ENCODE measurements at places on chromosomes 13 and 19.

GRCh38 chr13:31073859-31074718, 87.6 kb downstream of the HSPH1 start:
- peak; percentile 9 for DNase-seq

DNA sequence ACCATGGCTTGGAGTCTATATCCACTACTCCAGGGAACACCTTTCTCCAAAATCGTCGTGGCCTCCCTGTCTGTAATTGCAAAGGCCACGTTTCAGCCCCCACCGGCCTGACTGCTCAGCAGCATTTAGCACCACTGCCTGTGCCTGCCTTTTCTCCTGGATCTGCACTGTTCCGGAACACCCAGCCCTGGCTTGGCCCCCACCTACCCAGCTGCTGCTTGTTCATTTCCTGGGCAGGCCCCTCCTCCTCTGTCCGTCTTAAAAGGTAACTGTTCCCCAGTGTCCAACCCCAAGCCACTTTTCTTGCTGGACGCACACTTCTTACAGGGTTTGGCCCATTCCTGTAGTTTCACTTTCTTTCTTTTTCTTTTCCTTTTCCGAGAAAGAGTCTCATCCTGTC, 8.5 kb upstream of the SYT5 start:
- DNase-seq, result no peak

DNA sequence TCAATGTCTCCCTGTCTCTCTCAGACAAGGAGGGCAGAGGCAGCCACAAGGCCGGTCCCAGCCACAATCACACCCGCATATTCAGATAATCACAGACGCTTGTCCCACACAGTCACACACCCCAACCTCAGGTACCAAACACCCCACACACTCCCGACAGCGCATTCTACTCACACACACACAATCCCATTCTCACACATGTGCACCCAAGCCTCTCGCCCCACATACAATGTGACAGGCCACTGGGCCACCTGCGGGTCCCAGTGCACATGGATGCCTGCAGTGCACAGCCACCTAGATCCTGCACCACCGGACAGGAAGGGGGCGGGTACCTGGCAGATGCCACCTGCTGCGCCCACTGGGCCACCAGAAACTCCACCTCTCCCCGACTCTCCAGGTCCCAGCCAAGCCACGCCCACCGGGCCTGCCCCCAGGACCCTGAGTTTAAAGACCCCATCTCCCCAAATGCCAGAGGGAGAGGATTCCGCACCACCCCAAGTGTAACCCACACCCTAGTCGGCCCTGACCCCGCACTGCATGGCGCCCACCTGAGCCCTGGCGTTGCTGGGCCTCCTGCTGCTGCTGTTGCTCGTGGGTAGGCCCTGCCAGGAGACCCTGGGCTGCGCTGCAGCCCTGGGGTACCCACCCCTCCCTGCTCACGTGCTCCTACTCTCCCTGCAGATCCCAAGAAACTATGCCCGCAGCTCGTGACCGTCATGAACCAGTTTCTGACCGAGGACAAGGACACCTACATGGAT, 10.6 kb downstream of the SCGB2B2 start:
- DNase-seq, result no peak

DNA sequence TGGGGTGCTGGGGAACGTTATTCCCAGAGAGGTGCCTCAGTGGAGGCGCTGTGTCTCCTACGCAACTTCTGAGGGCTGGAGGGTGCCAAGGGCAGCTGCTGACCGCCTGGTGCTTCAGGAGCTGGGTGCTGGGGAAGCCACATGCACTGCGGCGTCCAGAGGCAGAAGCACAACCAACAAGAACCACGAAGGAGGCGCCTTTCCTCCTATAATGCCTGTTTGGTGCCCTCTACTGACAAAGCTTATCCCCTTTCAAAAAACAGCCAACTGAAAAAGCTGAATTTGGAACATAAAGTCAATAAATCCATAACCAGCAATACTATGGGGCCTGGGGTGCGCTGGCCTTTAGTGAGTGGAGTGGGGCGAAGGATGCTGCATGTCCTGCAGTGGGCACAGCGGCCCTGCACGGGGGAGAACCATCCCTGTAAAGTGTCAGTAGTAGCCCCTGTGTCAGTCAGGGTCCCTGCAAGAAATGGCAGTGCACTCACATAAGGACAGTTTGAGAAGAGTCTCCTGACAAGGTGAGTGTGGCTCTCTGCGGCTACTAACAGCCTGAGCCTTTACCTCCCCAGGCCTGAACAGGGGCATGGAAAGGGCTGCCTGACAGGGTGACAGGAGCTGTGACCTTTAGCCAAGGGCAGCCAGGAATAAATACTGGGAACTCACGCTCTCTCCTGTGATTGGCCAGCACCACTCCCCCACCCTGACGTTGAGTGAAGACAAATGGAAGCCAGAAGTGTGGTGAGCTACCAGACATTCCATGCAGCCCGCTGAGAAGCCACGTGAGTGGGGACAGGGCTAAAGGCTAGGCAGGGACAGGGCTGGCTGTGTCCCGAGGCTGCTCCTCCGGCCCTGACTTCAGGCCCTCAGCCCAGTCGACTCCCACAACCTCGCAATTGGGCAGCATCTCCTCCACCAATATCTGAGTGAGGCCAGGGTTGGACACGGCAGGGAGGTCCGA, 4.5 kb upstream of the B3GNT8 start:
- DNase-seq, result peak; percentile 18

GRCh38 chr13:76319921-76320320, 566.3 kb downstream of the KCTD12 start:
- no peak for DNase-seq

GRCh38 chr13:88345171-88345847, 674.1 kb downstream of the SLITRK5 start:
- DNase-seq, result no peak

DNA sequence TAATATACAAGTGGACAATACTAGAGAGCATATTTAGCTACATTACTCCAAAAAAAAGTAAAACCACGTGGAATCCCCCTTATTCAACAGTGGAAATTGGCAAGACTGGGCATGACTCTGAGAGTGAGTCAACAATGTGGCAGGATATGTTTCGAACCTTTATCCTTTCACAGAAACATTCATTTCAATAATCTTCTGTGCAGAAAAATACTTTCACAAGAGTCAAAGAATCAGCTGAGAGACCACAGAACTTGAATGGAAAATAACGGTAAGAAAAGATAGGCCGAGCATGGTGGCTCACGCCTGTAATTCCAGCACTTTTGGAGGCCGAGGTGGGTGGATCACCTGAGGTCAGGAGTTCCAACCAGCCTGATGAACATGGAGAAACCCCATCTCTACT, 25.1 kb upstream of the CD70 start:
- DNase-seq, result no peak

- DNase-seq, result no peak
Observed at GRCh38 chr19:48102870-48103751, 7.5 kb downstream of the PLA2G4C start.

DNA sequence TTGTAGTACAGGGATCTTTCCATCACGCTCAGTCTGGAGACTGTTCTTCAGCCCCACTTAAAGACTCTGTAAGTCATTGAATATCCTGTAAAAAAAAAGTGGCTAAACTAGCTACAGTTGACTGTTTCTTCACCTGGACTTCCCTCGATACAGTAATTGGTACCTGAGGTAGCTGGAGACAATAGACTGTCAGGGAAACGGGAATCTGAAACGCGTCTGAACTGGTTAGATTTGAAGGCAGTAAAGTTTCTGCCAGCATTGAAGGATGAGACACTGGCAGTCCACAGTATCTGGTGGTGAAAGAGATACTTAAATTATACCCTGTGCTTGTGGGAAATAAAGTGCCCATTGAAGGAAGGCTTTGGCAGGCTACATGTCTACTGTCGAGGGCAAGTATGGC, 550.5 kb downstream of the IRS2 start:
- no peak for DNase-seq

- DNase-seq, result no peak
Observed at GRCh38 chr19:15015946-15016542, 33.2 kb upstream of the CASP14 start.

DNA sequence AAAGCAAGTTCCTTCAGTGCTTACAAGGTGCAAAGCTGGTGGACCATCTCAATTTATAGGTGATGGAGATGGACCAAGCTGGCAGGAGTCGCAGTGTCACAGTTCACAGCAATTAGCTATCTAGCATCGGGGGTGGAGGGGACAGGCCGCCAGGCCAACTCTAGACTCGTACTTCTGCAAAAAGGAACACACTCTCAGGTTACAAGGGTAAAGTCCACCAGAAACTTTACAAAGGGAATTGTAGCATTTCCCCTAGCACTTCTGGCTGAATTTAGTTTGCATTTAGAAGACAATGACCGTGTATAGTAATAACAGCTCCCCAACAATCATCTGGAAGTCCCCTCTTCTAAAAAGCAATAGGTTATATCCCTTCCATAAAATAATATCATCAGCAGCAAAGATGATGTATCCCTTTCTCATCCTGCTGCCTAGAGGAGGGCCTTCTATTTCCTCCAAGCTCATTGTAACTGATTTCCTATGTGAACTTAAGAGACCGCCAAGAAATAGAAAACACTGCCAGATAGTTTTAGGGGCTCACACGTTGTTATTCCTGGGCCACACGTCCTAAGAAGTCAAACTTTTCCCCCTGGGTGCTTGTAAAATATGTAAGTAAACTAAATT, 8.5 kb upstream of the DOCK9 start:
- no peak for DNase-seq

- DNase-seq, result no peak
Observed at GRCh38 chr19:46241626-46242025, 12.1 kb downstream of the IGFL1 start.

DNA sequence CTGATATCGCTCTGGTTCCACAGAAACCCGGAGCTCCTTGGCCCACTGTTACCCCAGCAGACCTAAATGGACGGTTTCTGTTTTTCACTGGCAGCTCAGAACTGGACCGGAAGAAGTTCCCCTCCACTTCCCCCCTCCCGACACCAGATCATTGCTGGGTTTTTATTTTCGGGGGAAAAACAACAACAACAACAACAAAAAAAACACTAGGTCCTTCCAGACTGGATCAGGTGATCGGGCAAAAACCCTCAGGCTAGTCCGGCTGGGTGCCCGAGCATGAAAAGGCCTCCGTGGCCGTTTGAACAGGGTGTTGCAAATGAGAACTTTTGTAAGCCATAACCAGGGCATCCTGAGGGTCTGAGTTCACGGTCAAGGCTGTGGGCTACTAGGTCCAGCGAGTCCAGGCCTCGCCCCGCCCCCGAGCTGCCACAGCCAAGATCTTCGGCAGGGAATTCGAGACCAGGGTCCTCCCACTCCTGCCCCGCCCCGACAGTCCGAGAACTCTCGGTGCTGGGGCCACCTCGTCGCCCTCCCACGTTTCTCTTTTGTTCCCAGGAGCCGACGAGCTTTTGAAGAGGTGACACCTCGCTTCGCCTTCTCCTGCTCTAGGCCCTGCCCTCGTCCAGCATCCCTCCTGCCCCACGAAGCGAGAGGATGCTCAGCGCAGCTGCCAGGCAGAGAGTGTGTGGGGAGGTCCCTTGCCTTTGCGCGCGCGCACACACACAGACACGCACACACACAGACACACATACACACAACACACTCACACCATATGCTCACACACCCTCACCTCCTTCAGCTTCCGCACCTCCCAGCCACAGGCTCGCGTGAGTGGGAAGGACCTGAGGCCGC, 8.8 kb downstream of the ZIC2 start:
- no peak for DNase-seq

DNA sequence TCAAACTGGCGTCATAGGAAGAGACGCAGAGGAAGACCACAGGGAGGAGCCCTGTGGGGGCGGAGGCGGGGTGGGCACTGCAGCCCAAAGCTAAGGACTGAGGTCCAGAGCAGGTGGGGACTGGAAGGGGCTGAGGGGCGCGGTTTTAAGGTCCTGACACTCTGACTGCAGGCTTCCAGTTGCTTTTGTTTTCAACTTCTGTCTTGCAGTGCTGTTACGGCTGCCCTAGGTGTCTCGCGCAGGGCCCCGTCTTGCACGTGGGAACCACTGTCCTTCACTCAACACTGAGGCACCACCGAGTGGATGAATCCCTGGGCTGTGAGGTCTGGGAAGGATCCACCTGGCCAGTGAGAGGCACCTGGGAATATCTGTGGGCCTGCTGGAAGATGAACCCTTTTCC, 76.0 kb downstream of the TEX29 start:
- DNase-seq, result no peak

DNA sequence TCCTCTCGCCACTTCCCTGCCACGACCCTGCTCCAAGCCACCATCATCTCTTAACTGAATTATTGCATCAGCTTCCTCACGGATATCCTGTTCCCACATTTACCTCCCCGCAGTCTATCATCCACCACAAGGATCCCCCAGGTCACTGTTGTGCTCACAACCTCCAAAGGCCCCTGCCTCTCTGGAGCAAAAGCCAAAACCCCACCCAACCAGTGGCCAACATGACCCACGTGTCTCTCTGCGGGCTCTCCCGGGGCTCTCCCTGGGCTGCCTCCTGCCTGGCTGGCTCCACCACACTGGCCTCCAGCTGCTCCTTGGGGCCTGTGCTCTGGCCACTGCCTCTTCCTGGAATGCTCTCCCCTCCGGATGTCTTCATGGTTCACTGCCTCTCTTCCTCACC, 809.3 kb downstream of the UQCRFS1 start:
- DNase-seq, result no peak

- DNase-seq, result no peak
Observed at GRCh38 chr13:95323930-95324662, 22.8 kb upstream of the ABCC4 start.

DNA sequence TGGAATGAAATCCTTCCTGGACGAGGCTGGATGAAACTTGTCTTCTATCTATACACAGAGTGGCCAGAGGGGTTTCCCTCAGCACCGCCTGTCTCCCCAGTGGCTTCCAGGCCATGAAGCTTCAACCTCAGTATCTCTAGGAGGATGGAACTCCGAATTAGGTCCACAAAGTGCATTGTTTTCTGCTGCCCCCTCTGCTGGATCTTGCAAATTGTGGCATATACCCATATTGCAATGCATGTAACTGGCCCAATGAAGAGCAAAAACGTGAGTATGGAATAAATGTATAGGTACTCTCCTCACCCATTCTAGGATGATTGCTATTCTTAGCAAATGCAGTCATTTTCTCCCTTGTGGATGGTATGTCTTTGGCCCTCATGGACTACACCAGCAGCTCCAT, 14.7 kb upstream of the LILRB4 start:
- DNase-seq, result no peak

GRCh38 chr13:44172281-44172810, 201.3 kb upstream of the SERP2 start:
- no peak for DNase-seq

- DNase-seq, result no peak
Observed at GRCh38 chr13:99218969-99219368, 18.3 kb downstream of the UBAC2 start.

DNA sequence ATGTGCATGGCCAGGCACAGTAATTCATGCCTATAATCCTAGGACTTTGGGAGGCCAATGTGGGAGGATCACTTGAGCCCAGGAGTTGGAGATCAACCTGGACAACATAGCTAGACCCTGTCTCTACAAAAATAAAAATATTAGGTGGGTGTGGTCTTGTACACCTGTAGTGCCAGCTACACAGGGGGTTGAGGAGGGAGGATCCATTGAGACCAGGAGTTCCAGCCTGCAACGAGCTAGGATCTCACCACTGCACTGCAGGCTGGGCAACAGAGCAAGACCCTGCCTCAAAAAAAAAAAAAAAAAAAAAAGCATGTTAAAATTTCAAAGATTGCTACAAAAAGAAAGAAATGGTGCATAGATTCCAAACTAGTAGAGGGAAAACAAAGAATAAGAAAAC, 37.2 kb downstream of the LTBP4 start:
- DNase-seq, result no peak

- DNase-seq, result no peak
Observed at GRCh38 chr19:6185835-6186834, 50.7 kb downstream of the ACSBG2 start.

- DNase-seq, result no peak
Observed at GRCh38 chr19:44894052-44894400, 3.0 kb downstream of the TOMM40 start.
